CD8-positive, alpha-beta T cell (primary cell): ENCODE measurements at places on chromosomes 7 and 10.

DNA sequence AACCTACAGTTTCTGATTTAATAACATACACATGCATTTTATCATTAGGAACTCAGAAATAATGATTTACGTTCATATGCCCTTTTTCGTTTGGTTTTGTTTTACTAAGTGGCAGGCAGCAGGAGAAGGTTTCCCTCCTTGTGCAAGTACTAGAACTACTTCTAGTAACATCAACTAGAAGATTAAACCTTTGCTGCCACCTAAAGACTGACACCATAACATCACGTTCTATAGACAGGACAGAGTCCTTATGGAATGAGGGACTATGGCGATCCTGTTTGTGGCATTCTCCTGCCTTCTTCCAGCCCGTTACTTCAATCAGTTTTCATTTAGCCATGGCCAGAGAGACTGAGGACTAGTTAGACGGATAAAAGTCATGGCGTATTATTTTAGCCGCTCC is 53.2 kb downstream of the GAD2 start:
- no peak for DNase-seq

DNA sequence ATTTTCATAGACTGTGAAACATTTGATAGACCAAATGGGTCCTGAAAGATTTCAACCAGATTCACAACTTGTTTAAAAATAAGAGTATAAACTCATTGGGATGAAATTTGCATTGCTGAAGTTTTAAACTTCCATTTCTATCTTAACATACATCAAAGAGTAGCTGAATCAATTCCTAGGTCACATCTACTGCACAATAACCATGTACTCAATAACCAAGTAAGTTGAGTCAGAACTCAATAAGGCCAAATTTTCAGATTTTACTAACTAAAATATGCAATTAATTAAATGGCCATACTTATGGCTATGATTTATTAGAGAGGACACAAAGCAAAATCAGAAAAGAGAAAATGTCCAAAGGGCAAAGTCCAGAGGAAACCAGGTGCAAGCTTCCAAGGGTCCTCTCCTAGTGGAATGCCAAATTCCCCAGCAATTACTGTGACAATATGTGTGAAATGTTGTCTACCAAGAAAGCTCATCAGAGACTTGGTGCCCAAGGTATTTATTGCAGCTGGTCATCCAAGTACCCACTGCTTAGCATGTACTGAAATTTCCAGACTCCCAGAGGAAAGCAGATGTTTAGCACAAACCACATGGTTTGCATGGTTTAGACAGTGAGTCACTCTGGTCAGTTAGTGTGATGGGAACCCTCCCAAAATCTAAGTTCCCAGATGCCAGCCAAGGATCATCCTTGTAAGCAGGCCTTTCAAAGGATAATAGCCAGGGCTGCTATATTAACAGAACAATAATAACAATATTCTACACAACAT is 238.9 kb downstream of the IPMK start:
- no peak for DNase-seq

DNA sequence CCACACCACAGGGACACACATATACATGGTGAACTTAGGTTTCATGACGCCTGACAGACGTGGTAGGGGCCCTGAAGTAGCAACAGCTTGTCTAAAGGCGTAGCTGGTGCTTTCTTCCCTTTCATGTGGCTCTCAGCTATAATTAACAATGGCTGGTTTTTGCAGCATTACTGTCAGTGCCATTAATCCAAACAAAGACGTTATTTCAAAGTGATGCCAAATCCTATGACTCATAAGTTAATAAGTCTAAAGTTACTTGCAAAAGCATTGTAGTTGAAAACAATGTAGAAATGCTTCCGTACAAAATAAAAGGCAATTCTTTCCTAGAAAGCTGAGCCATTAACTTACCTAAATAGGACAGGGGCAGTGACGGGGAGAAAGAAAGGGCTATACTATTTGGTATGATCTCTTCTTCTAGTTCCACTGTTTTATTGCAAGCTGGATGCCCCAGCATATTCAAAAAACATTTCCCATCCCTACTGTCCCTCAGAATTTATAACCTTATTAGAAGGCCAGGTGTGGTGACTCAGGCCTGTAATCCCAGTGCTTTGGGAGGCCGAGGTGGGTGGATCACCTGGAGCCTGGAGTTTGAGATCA is 105.4 kb downstream of the ODAD2 start:
- DNase-seq, result no peak

GRCh38 chr10:59617996-59618395 is 91.7 kb downstream of the SLC16A9 start:
- no peak for DNase-seq

- DNase-seq, result no peak
Measured at GRCh38 chr7:16365177-16365576, 56.2 kb downstream of the CRPPA start.

DNA sequence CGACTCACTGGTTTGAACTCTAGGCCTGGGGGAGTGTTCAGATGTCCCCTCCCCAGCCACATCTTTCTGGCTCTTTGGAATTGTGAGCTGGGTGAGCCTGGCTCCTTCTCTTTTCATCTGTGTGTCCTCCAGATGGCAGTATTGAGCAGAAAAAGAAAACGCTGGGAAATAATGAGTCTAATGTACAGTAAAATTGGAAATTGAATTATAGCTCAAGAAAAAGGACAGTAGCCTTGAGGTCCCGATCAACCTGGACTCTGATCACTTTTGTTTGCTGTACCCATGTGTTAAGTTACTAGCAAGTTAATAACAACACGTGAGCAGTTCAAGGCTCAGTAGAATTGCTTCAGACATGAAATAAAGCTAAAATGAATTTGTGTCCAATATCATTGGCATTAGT is 77.9 kb downstream of the SNX10 start:
- DNase-seq, result peak; percentile 72
